Subcutaneous adipose tissue (tissue), 4 donors: ENCODE measurements at places on chromosomes 2 and 18. TPM values are rescaled to one million over a fixed set of nuclear protein-coding genes. Genes with fewer than 3 reads are reported as not detected.

Gene VAMP5
- total RNA-seq = 75.0 TPM

Gene SLC23A3
- total RNA-seq = 0.68 TPM

Gene COPS8
- total RNA-seq = 81.0 TPM

Gene MALL
- total RNA-seq = 8.0 TPM

Gene GPAT2
- total RNA-seq = 1.5 TPM

Gene MSH6
- total RNA-seq = 22.8 TPM
